G401 (cell line): ENCODE measurements at places on chromosomes 12 and 14.

GRCh38 chr12:106109168-106109910 lies 29.4 kb downstream of the NUAK1 start:
- no peak for DNase-seq

GRCh38 chr14:73634011-73634833 lies 10.6 kb upstream of the DNAL1 start:
- DNase-seq, result peak; percentile 77

- DNase-seq, result no peak
Observed at GRCh38 chr14:71094722-71095121, 187.5 kb downstream of the PCNX1 start.

- no peak for DNase-seq
Observed at GRCh38 chr12:105036937-105037649, 47.2 kb downstream of the ALDH1L2 start.

DNA sequence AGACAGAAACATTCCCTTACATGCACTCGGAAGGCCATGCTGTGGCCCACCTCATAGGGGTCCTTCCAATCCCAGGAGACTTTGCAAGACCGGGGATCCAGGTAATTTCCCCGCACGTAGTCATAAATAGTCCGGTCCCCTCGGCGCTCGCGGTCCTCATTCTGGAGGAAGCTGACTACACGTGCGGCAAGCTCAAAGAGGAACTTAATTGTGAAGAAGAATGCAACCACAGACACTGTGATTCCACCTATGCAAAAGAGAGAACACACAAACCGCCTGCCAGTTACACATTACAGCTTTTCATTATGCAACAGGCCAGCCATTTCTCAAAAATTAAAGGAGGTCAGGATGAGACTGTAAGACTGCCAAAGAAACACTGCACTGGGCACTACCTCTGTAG lies 28.4 kb downstream of the AREL1 start:
- no peak for DNase-seq

DNA sequence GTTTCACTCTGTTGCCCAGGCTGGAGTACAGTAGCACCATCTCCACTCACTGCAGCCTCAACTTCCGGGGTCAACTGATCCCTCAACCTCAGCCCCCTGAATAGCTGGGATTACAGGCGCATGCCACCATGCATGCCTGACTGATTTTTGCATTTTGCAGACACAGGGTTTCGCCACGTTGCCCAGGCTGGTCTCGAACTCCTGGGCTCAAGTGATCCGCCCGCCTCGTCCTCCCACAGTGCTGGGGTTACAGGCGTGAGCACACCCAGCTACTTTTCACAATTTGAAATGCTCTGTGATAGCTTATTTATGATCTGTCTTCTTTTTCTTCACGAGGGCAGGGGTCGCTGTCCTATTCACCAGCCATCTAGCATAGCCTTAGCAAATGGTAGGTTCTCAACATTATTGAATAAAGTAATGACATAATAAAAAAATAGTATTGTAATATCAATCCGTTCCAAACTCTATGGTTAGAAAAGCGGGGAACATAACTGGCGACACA lies 477 bp upstream of the DDX47 start:
- no peak for DNase-seq

- DNase-seq, result no peak
Observed at GRCh38 chr14:76701981-76702380, 59.3 kb upstream of the VASH1 start.

- DNase-seq, result no peak
Observed at GRCh38 chr12:51801027-51801426, 47.5 kb downstream of the FIGNL2 start.

- no peak for DNase-seq
Observed at GRCh38 chr12:58916921-58917511, 3.3 kb downstream of the LRIG3 start.

DNA sequence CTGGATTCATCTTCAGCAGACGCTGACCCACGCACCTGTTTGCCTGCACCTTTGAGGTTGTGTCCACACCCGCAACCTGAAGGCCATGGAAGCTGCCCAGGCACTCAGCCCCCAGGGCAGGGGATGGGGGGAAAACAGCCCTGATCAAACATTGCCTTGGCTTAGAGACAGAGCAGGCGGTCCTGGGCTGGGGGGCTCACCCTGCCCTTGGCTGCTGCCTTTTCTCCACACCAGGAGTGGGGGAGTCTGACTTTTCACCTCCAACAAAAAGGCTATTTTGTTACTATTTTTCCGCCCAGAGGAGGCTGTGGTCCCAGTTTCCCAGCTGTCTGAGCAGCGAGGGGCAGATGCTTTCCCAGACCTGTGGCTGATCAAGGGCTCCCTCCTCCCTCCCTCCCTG lies 24.2 kb downstream of the BCL11B start:
- no peak for DNase-seq

DNA sequence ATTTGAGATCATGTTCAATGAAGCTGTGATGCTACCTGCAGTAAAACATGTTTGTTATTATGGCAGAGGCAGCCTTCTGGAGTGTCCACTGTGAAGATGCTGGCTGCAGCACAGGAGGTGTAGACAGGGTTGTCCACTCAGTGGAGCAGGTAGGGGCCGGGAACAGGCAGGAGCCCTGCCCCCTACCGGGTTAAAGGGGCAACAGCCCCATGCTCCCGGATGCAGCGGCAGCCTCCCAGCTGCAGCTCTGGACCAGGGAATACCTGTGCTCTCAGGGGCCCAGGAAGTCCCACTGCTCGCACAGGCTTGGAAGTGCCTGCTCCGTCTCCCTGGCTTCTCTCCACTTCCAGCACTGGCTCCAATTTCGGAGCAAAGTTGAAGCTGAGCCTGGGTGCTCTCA lies 401.6 kb downstream of the FOXG1 start:
- DNase-seq, result no peak

DNA sequence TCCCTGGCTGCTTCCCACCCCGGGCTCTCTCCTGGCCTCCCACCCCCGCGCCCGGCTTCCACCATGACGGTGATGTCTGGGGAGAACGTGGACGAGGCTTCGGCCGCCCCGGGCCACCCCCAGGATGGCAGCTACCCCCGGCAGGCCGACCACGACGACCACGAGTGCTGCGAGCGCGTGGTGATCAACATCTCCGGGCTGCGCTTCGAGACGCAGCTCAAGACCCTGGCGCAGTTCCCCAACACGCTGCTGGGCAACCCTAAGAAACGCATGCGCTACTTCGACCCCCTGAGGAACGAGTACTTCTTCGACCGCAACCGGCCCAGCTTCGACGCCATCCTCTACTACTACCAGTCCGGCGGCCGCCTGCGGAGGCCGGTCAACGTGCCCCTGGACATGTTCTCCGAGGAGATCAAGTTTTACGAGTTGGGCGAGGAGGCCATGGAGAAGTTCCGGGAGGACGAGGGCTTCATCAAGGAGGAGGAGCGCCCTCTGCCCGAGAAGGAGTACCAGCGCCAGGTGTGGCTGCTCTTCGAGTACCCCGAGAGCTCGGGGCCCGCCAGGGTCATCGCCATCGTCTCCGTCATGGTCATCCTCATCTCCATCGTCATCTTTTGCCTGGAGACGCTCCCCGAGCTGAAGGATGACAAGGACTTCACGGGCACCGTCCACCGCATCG lies 1.8 kb downstream of the KCNA1 start:
- DNase-seq, result peak; percentile 69

GRCh38 chr12:93802698-93803423 lies 125.7 kb downstream of the CRADD start:
- no peak for DNase-seq

- DNase-seq, result no peak
Observed at GRCh38 chr14:98953551-98954348, 318.2 kb downstream of the BCL11B start.

DNA sequence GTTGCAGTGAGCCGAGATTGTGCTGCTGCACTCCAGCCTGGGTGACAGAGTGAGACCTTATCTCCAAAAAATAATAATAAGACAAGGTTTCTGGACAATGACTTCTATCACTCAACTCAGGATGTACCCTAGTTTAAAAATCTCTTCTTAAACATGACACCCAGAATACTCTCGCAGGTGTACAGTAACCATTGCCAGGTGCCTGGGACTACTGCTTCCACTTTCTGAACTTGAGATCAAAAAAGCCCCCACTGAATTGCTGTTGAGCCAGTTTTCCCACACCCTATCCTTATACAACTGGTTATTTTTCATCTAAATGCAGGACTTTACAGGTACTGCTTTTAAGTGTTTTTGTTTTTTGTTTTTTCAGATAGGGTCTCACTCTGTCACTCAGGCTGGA lies 36.3 kb downstream of the BORCS5 start:
- DNase-seq, result no peak

- no peak for DNase-seq
Observed at GRCh38 chr12:121828826-121829225, 25.0 kb downstream of the SETD1B start.

- no peak for DNase-seq
Observed at GRCh38 chr14:77908847-77909246, 108.9 kb downstream of the ADCK1 start.

GRCh38 chr14:62003701-62004100 lies 241.5 kb downstream of the SNAPC1 start:
- no peak for DNase-seq

- DNase-seq, result no peak
Observed at GRCh38 chr14:33777681-33778080, 173.2 kb downstream of the EGLN3 start.

DNA sequence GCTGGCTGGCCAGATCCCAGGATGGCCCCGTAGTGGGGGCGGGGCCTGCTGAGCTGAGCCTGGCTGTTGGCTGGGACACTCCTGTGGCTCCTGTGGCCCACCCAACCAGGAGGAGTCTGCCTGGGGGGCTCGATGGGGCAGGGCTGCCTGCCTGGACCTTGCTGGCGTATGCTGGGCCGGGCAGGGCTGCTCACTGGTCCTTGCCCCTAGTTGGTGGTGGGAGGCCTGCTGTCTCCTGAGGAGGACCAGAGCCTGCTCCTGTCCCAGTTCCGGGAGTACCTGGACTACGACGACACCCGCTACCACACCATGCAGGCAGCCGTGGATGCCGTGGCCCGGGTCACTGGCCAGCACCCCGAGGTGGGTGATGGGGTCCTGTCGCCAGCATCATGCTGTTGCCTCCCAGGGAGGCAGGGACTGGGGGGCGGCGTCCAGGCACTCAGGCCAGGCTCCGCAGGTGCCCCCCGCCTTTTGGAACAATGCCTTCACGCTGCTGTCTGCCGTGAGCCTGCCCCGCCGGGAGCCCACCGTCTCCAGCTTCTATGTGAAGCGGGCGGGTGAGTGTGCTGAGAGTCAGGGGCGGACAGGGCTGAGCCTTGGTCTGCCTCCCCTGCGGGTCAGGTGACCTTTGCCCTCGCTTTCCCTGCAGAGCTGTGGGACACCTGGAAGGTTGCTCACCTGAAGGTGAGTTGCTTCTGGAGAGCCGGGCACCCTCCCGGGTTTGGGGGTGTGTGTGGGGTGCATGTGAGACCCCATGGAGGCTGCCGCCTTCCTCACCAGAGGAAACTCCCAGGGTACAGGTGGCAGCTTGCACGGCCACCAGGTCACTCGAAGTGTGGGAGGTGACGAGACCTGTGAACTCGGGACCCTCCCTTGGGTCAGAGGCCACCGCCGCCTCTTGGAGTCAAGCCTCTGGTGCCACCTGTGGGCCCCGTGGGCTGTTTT lies 3.4 kb downstream of the NOC4L start:
- DNase-seq, result no peak

GRCh38 chr12:51488281-51488680 lies 63.6 kb downstream of the SLC4A8 start:
- no peak for DNase-seq

- DNase-seq, result no peak
Observed at GRCh38 chr12:67647181-67647798, 1.3 kb upstream of the DYRK2 start.

- DNase-seq, result no peak
Observed at GRCh38 chr12:89939522-89940215, 231.0 kb upstream of the ATP2B1 start.

DNA sequence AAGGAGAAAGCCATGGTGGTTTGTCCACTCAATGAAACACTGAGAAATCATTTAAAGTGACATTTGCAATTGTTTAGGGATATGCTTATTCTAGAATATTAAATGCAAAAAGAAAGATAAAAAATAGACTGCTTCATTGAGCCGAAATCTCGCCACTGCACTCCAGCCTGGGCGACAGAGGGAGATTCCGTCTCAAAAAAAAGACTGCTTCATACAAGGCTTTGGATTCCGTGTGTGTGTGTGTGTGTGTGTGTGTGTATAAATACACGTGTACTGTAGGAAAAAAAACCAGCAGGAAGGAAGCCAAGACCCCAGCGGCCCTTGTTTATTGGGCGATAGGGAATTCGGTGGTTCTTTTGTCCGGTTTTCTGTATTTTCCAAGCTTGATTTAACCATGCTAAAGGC lies 3.2 kb upstream of the ZNF839 start:
- no peak for DNase-seq

GRCh38 chr12:69101505-69101904 lies 137.9 kb upstream of the CPSF6 start:
- no peak for DNase-seq

DNA sequence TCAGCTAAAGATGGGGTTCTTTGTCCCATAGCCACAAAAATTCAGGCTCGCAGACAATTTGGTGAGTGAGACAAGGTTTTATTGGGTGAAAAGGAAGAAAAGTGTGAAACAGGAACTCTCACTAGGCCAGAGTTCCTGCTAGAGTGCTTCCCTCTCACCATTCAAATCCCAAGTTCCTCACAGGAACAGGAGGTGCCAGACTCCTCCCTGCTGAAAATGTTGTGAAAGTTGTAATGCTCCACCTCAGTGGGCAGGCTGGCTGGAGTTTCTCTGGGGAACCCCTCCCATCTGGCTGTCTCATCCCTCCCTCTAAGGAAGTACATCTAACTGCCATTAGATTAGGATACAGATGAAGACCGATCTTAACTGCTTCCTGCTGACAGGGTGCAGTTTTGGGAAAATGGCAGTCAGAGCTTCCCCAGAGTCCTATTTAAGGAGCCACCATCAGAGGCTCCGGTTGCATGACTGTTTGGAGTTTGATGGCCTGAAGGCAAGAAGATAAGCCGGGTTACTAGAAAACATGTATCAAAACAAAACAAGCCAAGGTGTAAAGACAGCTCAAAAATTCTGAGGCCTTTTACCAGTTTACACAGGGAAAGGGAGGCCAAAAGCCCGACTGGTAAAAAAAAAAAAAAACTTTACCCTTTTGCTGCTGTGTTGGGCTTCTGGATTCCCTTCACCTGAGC lies 127.6 kb downstream of the FSCB start:
- DNase-seq, result no peak

GRCh38 chr12:11663130-11663529 lies 13.7 kb downstream of the ETV6 start:
- no peak for DNase-seq

DNA sequence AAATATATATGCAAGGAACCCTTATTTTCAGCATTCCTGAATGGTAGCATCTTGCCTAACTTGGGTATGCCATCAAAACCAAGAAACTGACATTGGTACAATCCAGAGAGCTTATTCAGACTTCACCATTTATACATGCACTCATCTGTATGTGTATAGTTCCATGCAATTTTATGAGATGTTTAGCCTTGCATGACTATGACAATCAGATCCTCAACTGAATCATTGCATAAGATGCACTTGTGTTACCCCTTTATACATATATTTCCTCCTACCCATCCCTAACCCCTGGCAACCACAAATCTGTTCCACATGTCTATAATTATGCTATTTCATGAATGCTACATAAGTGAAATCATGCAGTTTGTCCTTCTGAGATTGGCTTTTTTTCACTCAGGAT lies 37.0 kb upstream of the PPFIBP1 start:
- no peak for DNase-seq
